ENCODE measurements at places on chromosomes 7 and 10.
A peak's percentile ranks its signal among the peaks of the same experiment; 100 is the strongest.

- no peak for DNase-seq
These were observed 11.3 kb upstream of the GNA12 start for GRCh38 chr7:2855386-2855785.

DNA sequence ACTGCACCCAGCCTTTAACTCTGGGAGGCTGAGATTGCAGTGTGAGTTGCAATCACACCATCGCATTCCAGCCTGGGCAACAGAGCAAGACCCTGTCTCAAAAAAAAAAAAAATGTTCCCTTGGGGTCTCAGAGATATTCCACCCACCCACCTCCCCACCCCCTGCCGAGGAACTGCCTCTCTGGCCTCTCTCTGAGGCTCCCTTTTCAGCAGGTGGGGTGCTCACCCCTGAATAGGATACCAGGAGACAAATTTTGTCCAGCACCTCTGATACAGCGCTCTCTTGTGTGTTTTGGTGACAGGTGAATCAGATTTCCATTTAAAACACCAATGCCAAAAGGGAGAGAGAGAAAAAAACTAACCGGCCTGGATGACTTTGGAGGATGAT is 92.6 kb upstream of the KIF5B start:
- DNase-seq = no peak

- DNase-seq = no peak
These were observed 39.8 kb upstream of the MSRB2 start for GRCh38 chr10:23055424-23056185.

GRCh38 chr7:150943453-150943814 is 34.7 kb downstream of the KCNH2 start:
- peak; percentile 60 for DNase-seq

DNA sequence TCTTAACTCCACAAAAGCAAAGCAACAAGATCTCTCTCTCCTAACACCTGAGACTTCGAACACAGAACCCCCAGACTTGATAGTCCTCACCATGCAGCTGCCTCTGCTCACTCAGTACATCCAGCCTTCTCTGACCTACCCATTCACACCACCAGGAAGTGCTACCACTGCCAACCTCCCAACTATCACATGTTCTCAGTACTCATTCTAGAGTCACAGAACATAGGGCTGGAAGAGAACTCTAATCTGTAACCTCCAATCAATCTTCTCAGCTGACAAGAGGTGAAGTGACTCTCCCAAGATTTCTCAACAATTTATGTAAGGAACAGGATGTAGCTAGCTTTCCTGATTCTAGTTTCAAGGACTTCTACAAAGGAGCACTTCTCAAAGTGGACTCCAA is 3.8 kb downstream of the NUDCD3 start:
- DNase-seq = no peak

GRCh38 chr10:124802313-124802675 is 675 bp downstream of the ABRAXAS2 start:
- DNase-seq = no peak

GRCh38 chr7:118232837-118233236 is 8.3 kb downstream of the ANKRD7 start:
- no peak for DNase-seq

- DNase-seq = no peak
These were observed 103.3 kb downstream of the GRB10 start for GRCh38 chr7:50679218-50680007.

All from posterior cingulate gyrus (tissue), 11 donors.